Activated naive CD4-positive, alpha-beta T cell (primary cell): ENCODE measurements at places on chromosomes 2 and 18.

- DNase-seq, result no peak
These were observed 22.7 kb upstream of the CASP8 start for GRCh38 chr2:201237486-201238123.

DNA sequence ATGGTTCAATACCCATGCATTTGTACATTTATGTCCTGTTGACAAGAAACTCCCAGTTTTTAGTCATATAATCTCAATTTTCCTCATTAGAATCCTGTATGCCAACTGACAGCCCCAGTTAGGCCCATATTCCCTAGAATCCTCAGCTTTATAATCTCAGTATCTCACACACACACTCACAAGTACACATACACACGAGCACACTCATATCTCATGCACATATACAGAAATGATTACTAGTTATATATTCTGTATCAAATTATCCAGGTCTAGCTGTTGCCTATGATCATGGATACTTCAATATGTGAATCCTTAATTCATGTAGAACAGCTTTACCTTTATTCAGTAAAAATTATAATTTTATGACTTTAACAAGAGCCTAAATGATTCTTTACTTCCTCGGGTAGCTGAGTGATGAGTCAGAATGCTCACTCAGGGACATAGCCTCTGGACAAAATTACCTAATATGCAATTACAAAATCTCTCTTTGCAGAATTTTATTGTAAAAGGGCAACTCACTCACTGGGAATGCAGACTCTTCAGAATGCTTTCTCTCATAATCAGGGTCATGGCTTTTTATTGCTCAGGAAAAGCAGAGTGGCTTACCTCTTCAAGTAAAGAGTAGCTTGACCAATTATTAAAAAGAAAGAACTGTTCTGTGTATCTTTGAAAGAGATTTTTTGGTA lies 193.6 kb upstream of the PIK3C3 start:
- no peak for DNase-seq

GRCh38 chr2:205628422-205628821 lies 53.9 kb upstream of the NRP2 start:
- DNase-seq, result no peak

DNA sequence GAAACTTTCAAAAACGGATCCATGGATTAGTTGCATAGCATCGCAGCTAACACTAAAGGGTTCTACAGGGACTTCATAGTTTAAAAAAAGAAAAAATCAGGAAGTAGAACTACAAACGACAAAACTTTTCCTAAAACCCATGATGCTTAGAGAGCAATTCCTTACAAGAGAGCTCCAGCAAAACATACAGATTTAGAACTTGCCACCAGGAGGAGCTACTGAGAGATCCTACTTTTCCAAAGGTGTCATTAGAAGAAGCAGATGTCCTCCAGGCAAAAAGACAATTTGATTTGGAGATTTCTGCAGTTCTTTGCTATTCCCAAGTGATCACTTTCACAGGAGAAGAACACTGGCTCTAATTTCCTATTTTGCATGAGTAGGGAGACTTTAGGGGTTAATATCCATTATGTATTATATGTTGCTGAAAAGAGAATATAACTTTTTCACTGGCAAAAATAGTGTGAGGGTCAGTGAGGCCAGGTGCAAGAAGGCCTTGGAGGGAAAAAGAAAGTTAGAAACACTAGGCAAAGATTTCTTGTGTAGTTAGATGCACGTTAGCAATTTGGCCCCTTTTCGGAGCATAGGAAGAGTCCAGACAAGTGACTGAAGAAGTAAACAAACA lies 436.2 kb downstream of the SUCLG1 start:
- no peak for DNase-seq

DNA sequence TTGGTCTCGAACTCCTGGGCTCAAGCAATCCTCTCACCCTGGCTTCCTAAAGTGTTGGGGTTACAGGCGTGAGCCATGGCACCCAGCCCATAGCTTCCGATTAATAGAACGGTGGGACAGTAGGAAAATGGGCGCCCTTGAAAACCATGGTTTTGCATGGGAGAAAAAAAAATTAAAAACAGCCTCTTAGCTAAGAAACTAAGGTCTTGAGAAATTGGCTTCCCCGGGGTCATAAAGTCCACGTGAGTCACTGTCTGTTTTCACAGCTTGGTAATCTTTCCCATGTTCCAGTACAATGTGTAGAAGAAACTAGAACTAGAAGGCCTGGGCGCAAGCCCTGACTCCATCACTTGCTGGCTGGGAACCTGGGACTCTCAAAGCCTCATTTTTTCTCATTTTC lies 20.7 kb downstream of the B3GNT2 start:
- DNase-seq, result no peak

DNA sequence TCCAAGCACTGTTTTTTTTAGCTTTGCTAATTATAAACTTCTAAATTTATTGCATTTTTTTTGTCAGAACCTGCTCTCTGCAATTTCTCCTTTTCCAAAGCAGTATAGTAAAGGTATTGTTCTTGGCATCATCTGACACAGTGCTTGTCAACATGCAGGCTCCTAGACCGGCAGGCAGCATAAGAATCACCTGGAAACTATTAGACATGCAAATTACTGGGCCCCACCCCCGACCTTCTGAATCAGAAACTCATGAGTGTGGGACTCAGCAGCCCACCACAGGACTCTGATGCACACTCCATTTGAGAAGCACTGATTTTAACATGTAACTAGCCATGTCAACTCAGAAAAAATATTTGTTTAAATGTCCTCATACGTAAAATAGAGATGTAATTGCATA lies 551.1 kb upstream of the CELF4 start:
- DNase-seq, result no peak

DNA sequence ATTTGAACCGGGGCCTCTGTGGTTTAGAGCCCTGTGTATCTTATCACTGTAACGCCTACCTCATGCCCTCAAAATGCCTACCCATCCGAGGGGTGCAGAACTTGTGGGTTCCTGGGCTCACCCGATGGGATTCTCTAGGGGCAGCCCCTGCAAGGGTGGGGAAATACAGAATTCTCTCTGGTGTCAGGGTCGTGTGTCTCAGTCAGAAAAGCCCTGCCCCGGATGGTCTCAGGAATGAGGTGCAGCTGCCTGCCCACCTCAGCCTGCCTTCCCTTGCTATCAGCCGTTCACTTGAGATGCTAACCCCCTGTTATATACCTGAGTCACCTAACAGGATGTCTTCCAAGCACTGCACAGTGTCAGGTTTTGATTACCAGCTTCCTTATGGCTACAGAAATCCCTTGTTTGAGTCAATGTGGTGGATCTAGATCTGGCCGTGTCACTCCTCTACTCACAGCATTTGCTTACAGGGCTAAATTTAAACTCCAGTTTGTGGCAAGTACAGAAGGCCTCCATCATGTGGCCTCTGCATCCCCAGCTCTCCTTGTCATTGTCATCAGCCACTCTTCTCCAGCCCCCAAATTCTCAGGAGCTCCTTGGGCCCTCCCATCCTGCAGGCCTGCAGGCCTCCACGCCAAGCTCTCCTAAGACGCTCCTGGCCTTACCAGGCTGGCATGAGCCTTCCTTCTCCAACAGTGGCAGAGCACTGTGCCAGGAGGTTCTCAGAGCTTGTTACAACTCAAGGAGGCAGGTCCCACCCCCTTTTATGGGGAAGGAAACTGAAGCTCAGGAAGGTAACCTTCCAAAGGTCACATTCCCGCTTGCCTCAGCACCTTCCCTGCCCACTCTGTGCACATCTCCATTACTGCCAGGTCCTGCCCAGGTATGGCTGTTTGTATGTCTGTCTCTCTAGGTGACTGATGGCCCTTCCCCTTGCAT lies 14.3 kb upstream of the MAP3K2 start:
- DNase-seq, result no peak

GRCh38 chr2:111160758-111161157 lies 40.0 kb downstream of the BCL2L11 start:
- no peak for DNase-seq

DNA sequence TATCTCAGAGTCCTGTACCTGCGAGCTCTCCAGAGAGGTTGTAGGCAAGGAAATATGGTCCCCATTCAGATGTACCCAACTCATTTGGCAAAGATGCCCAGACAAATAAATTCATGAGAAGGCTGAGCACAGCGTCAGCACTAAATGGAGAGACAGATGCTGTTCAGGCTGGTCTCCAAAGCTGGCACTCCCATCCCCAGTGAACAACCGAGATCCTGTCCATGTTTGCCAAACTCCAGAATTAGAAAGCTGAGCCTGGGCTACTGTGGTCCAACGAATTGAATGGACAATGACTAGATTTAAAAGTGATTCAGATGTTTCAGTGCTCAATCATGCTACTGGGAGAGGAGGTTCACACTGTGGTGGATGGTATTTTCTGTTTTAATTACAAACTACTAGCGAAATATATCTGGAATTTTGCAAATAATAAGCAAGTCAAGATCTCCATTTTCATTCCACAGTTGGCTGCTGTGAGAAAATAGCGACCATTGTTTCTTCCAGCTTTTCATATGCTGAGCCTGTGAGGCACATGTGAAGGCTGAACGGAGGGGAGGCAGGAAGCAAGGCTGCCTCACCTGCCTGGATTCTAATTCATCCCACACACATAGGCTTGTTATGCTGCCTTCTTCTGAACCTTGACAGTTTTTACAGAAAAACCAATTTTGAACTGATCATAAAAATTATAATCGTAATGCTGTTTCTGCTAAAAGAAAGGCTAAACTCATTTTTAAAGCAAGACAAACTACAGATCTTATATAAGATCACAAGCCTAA lies 22.6 kb upstream of the DAPL1 start:
- no peak for DNase-seq

DNA sequence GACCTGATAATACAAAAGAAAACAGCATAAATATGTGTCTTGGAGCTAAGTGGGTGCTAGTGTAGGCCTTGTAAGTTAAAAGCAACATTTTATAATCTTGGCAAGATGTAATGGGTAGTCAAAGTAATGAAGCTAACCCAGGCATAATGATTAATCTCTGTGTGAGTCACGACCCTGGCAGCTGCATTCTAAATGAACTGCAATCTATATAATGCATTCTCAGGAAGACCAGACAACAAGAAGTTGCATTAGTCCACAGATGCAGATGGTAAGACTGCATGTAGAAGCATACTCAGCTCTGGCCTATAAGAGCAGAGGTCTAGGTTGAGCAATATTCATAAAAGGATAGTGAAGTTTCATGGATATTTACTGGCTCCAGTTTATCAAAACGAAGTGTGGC lies 85.6 kb upstream of the ETAA1 start:
- DNase-seq, result no peak

DNA sequence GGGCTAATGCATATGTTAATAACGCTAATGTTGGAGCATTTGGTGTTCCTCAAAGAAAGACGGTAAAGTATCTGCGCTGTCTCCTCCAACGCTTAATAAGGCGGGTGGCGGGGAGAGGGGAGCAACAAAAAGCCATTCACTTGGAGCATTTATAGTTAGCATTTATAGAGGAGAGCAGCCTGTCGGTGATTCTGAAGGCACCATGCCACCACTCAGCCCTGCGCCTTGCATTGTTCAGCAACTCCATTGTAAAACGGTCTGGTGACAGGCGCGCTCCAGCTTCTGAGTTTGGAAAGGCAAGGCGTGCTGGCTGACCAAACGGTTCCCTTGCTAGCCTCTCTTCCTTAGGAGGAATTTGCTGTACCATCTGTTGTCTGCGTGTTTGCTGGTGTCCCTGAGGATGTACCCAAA lies 83.9 kb downstream of the LYPD1 start:
- DNase-seq, result no peak

DNA sequence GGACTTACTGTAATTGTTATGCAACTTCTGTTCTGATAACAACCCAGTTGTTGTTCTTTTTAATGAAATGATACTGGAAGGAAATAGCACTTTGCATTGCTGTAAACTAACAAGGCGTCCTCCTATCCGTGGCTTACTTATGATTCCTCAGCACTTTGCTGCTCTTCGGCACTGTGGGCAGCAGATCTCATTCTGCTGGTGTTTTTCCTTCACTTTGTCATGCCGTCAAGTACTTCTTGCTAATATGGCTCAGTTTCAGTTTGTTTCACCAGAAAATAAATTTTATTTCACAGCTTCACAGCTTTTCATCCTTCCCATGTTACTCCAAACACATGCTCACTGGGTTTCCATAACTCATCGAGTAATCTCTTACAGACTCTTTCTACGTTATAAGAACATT lies 289.3 kb downstream of the MEIS1 start:
- no peak for DNase-seq

DNA sequence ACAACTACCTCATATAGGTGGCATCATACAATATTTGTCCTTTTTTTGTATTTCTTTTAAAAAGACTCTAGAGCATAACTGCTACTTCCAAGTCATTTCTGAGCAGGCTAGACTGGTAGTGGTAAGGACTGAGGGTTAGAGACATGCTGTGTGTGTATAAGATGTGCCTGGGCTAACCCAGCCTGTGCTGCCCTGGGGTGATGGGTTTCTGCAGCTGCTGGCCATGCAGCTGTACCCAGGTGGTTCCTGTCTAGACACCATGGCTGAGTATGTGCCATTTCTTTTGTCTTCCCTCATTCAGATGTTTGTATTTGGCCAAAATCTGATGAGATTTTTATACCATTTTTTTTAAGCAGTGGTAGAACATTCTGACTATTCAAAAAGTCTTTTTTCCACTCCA lies 40.0 kb downstream of the MERTK start:
- no peak for DNase-seq

DNA sequence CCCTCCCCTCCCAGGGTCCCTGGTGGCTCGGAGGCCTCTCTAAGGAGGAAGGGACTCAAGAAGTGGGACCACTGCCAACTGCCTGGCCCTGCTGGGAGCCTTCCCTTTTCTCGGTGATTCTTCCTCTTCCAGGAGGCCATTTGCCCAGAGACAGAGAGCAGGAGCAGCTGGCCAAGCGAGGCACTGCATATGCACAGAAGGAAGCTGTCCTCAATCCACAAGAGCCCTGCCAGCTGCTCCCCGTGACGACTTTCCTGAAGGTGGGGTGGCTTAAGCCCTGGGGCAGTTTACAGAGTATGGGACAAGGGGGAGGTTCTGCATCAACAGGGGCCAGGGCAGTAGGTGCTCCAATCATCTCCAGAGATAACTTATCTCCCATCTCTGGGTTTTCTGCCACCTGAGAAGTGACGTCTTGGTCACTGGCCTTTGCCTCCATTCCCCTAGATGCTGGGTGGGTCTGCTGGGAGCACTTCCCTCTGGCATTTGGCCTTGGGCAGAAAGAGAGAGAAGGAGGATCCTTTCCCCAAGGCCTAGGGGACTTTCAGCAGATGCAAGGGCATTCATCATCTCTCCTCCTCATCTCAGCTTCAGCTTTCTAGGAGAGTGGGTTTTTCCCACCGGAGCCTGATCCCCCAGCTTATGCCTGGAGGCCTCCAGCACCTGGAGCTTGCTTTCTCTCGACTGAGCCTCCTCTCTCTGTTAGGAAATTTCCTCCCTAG lies 28.5 kb downstream of the CIB4 start:
- DNase-seq, result no peak

GRCh38 chr18:11002796-11003195 lies 146.6 kb downstream of the PIEZO2 start:
- no peak for DNase-seq

DNA sequence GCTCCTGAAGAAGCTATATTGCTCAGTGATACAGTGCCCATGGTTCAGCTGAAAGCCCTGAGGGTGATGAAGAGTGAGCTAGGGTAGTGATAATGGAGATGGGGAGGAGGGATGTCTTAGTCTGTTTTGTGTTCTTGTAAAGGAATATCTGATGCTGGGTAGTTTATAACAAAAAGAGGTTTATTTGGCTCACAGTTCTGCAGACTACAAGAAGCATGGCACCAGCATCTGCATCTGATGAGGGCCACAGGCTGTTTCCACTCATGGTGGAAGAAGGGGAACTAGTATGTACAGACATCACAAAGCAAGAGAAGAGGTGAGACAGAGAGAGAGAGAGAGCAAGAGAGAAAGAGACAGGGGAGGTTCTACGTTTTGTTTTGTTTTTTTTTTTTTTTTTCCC lies 417.3 kb upstream of the TRIB2 start:
- no peak for DNase-seq
